ENCODE measurements at places on chromosomes 2 and 18.

DNA sequence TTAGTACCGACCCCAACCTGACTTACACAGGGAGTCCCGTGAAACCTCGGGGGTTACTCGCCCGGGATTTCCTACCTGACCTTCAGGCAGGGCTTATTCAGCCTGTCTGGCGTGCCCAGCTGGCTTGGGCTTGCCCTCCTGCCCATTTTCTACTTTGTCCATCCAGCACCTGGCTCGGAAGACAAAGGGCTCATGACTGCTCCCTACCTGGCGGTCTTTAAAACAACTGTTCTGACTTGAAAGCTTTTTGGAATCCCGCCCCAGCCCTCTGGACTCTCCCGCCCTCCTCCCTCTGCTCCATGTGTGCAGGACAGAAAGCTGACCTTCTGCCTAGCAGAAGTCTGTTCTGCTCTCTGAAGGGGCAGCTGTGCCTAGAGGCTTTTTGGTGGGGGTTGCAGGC, 43.1 kb downstream of the ACKR3 start:
- no peak for DNase-seq

DNA sequence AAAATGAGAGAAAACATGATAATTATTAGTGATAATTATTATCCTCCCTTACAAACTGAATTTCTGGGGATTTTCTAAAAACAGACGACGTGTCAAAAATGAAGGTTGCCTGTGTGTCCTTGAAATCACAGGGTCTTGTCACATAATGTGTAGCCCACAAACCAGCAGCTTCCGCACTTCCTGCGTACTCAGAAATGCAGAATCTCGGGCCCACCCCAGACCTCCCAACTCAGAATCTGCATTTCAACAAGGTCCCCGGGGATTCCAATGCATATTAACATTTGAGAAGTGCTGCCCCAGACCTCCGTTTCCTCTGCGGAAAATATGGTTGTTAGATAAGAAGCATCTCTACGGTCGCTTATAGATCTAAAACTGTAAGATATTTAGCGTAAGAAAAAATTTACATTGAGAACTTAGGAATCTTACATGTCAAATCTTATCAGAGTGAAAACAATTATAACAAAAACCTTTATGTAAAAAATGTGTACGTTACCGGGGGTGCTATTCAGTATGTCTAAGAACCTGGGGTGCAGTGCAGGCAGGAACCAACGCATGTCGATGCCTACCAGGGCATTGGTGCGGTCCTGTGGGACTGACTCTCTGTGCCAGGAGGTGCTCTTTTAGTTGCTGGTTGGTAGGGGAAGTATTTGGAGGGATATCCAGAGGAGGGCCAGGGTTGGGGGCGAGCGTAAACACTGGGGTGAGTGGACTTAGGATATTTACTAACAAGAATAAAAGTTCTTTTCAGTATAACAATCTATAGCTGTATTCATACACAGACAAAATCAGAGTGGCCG, 15.2 kb downstream of the CDKL4 start:
- no peak for DNase-seq

DNA sequence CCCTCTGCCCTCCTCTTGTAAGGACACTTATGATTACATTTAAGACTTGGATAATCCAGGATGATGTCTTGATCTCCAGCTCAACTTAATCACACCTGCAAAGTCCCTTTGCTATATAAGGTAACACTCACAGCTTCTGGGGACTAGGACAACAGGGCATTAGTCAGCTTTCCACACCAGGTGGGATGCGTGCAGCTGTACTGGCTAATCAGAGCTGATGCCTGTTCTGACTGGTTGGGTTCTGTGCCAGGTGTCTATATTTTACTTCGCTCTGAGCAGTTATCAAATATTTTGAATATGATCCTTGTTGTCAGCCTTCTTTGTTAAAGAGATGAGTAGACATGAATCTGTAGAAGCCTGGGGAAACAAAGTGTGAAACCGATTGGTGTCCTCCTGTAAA, 115.5 kb upstream of the ATP8B1 start:
- peak; percentile 63 for DNase-seq

DNA sequence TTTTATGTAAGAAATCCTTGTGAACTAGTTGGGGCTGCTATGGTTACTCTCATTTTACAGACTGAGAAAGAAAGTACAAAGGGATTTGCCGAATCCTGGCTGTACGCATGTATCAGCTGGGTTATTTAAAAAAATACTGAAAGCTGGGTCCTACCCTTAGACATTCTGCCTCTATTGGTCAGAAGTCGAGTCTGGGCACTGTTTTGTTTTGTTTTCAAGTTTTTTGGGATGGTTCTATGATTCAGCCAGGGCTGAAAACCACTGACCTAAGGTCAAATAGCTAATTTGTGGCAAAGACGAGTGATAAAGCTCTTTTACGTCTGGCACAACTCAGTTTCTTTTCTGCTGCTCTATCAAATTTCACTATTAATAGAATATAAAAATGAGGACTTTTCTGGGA, 5.9 kb upstream of the SLC8A1 start:
- DNase-seq = no peak

- DNase-seq = peak; percentile 61
These were observed 156.7 kb downstream of the ARHGAP28 start for GRCh38 chr18:6885992-6886796.

DNA sequence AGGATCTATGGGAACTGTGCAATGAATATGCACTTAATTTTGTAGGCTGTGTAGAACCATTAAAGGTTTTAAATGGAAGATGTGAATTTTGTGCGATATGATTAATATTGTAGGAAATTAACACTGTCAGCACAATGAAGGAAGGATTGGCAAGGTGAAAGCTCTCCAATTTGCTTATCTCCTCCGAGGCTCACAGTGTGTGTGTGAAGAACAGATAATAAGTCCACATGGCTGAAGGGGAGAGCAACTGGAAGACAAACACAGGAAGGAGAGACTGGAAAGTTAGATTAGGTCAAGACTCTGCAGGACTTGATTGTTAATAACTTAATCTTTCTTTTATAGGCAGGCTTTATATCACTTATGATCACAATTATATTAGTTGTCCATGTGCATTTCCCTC, 269.7 kb upstream of the VRK2 start:
- DNase-seq = no peak

- DNase-seq = no peak
These were observed 98.0 kb upstream of the ZSWIM2 start for GRCh38 chr2:186946896-186947467.

DNA sequence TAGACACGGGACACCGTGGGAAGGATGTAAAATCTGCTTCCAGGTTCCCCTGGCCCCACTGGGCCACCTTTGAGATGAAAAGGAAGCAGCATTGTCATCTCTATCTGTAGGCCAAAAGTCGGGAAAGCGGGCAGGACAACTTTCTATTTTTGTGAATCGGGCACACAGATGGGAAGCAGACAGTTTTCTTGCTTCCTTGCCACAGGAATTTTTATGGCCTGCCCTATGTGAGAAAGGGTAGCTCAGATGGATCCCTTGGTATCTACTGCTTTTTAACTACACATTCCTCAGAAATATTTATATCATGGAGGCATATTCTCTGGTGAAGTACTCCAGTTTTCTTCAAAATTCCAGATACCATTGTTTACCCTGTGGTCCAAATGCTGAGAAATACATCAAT, 735.5 kb downstream of the CBLN2 start:
- DNase-seq = no peak

DNA sequence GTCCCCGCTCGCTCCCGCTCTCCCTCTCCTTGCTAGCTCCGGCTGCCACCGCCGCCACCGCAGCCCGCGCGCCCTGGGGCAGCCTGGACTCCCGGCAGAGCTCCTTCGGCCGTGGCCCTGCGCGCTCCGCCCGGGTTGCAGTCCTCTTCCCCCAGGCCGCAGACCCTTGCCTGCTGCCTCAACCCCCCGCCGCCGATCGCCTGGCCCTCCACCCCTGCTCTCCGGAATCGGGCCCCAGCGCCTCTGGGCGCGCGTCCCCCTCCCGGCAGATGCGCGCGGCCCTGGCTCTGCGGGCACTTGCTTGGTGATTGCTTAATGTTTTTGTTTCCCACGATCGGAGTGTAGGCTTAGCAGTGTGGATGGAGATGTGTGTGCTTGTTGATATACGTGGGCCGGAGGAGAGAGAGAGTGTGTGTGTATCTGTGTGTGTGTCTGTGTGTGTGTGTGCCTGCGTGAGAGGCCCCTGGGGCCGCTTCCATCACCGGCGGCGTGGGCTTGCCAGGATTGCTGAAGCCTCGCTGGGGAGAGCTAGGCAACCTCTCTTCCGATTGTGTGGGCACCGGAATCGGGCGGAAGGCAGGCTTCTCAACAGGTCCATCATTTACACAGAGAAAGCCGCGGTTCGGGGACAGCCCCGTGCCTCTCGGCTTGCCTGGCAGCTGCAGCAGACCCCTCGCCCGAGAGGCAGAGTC, 877 bp downstream of the INHBB start:
- DNase-seq = peak; percentile 42

DNA sequence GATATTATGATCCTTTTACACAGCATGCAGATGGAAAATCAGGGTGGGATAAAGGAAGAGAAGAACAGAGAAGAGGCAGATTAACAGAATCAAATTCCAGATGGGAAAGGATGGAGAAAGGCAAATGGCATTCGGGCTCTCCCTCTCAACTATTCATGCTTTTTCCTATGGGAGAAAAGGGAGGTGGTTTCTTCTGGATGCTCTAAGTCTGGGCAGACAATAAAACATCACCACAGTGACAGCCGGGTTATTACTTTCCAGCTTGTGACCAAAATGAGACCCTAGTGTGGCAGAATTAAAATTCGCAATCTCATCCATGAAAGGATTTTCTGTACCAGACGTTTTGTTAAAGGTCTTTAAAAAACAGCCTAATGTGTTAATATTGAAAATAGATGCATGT, 440.7 kb downstream of the RND3 start:
- no peak for DNase-seq

DNA sequence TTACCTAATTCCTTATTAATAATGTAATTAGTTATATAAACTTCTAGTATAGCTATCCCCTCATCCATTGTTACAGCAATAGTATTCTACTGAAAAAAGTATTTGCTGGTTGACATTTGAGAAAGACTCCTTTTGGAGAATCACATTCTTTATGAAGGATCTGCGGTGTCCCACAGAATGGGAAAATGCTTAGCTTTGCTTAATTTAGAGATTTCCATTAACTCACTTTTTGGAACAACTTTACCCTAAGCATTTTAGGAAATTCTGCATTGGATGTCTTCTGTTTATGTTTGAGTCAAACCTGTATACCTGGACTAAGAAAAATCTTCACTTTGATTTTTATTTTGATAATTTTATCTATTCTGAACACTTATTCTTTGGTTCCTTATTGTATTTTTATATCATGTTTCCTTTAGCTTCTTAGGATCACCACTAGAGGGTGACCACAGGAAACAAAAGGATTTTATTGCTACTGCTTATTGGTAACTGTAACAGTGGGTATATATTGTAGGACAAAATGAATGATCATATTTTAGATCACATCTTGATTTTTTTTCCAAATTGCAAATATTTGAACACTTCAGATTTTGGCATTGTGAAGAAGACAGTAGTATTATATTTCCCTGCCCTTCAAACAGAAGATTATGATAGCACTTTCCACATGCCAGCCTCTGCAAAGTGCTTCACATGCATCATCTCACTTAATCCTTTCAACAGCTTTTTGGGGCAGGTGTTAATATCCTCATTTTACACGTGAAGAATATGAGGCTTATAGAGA, 79.6 kb downstream of the MIB1 start:
- peak; percentile 35 for DNase-seq

DNA sequence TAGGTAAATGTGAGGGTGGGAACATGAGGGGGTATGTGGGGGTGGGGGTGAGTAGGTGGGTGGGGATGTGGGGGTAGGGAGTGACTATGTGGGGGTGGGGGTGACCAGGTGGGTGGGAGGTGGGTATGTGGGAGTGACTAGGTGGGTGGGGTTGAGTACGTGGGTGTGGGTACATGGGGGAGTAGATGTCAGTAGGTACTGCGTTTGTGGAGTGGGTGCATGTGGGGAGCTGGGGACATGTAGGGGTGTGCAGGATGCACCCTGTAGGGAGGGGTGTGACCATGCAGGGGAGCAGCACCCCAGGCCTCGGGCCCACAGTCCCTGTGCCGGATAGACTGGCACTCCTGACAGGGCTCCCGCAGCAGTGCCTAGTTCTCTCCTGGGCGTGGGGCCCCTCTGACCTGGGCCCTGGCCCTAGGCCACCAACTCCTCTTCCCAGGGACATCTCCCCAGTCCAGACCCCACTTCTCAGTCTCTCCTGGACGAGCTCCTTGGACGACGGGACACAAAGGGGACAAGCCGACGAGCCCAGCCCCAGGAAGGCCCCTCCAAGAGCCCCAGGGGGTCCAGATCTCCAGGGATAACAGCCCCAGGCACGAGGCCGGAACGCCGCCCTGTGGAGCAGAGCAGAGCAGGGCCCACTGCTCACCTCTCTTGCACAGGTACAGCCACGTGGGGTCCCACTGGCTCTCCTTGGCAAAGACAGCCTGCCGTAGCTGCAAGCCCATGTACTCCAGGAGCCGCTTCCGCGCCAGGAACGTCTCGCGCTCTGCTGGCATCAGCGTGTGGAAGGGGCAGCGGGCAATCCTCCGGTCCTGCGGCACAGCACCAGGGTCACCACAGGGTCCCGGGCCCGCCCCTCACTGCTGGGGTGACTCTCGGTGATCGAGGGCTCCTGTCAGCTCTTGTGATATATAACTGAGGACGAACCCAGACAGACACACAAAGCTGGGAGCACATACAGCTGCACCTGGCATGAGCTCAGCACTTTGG, 58.2 kb downstream of the ANKMY1 start:
- no peak for DNase-seq

GRCh38 chr2:63667132-63667700, 78.5 kb downstream of the MDH1 start:
- peak; percentile 52 for DNase-seq

DNA sequence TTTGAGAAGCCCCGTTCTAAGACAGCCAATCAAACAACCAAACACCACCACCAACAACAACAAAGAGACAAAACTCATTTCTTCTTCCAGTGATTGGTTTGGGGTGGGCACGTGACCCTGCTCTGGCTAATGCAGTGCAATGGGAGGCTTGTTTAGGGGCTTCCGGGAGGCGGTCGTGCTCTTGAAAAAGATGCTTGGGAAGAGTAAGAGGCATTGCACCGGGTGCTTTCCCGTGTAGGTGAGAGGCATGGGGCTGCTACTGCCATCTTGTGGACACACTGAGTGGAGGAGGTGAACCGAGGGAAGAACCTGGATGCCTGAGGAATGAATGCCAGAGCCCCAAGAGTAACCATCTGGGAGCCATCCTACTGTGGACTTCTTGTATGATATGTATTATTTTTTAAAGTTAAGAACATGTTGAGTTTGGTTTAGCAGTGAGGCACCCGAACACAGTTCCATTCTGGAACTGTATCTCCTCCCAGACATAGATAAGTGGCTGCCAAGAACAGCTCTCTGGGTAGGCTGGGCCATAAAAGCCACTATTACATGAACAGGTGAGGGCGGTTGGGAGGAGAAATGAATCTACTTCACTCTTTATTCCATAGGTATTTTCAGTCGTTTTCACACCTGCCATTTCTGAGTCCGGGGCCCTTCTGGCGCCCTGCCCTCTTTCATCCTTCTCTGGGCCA, 19.1 kb upstream of the ARHGAP25 start:
- peak; percentile 73 for DNase-seq

DNA sequence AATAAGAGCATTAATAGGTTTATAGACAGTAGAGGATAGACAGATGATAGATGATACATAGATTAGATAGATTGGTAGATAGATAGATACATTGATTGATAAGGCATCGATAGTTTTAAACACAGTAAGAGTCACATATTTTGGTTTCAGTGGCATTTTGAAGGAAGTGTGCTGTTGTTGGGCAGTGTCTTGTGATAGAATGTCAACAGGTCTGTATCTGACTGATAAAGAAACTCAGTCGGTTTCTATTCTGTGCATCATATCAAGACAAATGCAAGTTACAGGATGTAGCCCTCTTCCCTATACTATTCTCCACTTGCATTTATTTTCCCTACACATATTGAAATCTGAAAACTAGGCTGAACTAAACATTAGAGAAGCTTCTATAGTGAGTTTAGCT, 1229.0 kb upstream of the ZEB2 start:
- no peak for DNase-seq
